ENCODE measurements at places on chromosomes 5 and 9.

- no peak for DNase-seq
Observed at GRCh38 chr9:110876929-110877328, 161.3 kb downstream of the LPAR1 start.

DNA sequence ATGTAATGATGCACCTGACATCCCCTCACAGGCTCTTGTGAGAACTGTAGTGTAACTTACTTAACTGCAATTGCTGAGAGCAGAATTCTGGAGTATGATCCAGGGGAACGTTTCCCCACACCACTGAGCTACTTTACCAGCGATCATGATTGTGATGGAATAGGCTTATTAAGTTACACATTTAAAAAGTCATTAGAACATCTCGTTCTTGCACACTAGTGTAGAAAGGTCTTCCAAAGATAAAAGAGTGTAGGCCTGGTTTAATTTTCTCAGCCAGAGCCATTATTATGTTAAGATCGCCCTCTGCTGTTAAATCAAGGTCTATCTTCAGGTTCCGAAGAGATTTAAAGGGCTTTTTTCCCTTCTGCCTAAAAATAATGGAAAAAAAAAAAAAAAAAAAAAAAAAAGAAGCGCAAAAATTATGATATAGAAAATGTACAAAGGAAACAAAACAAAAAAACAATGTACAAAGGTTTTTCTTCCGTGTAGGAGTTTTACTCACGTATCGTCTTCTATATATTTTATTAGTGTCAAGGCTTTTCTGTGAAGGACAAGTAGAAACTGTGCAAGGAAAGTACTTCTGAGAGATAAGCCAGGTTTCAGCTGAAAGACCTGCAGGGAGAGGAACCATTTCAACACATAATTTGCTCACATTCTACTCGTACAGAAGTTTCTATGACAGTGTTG, 18.6 kb upstream of the MOB3B start:
- no peak for DNase-seq

DNA sequence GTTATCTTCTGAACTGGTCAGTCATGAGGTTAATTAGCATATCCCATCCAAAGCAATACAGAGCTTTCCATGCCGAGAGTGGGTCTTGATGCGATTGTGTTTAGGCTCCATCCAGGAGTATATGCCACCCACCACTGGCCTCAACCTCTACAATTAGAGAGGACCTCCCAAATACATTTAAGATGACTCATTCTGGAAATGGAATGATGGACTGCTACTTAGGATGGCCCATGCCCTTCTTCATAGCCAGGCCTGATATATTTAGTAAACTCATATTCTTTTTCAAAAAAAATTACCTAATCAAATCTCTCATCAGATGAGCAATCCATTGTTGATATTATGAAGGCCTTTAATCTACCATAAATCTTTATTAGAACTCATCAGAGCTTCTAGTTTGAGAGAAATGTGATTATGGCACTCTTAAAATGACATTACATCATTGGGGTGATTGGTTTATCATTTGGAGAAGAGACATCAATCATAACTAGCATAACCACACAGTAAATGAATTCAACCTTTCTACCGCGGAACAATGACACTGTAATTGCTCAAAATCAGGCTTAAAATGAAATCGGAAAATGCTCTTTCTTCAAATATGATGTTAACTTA, 414.2 kb upstream of the WWC1 start:
- DNase-seq: no peak

DNA sequence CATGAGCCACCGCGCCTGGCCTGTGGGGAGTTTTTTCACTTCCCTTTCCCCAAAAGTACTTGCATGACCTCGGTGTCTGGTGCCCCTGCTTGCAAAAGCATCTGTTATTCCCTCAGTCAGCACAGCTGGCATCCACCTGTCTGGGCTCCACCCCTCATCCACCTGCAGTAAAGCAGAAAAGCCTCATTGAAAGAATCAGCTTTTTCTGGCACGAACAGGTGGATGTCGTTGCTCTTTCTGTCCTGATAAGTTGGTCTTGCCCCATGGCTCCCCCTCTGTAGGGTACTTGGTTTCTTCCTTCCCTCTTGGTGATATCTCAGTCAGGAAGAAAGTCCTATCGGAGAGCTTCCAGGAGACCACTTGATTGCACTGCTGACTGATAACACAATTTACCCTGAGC, 37.4 kb downstream of the WWC1 start:
- peak; percentile 19 for DNase-seq

- DNase-seq: no peak
Observed at GRCh38 chr5:5198135-5198534, 58.0 kb downstream of the ADAMTS16 start.

GRCh38 chr5:65243161-65243560, 238.6 kb downstream of the ADAMTS6 start:
- DNase-seq: no peak

DNA sequence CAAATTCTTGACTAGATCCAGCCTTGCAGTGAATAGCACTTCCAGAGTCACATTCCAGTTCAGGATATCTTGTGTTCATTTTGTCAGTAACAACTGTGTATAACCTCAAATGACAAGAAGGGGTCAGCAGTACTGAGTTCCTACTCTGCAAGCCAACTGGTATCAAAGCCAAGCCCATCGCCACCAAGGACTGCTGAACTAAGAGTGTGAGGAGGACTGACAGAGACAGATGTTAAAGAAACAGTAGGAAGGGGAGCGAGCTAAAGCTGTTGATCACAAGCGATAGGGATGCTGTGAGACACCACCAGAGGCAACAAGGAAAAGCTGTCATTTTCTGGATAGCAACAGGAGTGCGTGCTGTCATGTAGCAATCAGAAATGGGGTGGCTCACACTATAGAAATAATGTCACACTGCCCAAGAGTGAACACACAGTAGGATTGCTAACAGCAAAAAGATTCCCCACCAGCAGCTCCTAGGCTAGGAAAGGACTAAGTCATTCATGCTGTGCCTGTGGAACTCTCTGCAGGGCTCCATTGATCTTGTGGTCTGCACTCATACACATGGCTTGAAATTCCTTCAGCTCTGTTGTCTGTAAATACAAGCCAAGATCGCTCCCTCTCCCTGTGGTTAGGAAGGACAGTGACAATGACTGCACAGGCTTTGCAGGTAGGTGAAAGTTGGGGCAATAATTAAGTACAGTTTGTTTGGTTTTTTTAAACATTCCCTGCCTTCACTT, 658.6 kb downstream of the NR2F1-AS1 start:
- DNase-seq: no peak
